ENCODE measurements at places on chromosomes 2 and 18. TPM values are rescaled to one million over a fixed set of nuclear protein-coding genes. Genes with fewer than 3 reads are reported as not detected.

FOXD4L1 gene
- not detected for total RNA-seq

CYBRD1 gene
- total RNA-seq, result 1.3 TPM

PAX8 gene
- 1.4 TPM for total RNA-seq

SDC1 gene
- not detected for total RNA-seq

ALPG gene
- not detected for total RNA-seq

DNA sequence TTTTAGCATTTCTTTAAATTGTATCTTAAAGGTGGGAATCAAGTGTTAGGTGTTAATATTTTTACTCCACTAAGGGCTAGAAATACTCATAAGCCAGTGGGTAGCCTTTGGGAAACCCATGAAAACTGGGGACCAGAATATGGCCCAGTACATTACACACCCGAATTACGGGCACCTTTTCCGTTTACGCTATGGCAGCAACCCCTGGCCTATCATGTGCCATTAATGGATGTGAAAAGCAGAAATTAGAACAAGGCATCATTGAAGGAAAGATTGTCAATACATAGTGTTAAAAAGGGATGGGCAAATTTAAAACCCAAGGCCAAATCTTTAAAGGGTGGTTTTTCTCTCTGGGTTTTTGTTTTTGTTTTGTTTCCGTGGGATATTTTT, 781 bp downstream of the FARP2 start:
- DNase-seq, result no peak

DNA sequence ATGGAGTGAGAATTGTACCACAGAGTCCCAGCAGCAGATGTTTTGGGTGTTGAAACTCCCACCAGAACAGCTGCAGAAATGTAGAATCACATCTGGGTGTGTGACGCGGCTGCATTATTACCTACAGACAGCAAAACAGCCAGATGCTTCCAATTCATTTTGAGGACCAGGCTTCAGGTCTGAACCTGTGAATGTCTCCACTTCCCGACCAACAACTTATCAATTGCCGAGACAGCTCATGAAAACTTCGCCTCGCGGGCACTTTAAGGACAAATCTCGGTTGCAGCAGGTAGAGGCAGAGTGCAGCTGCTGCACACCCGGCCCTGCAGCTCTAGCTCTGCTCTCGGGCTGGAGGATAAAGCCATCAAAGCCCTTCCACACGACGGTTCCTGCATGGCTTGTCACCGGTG, 202.0 kb downstream of the HRH4 start:
- DNase-seq, result no peak

- DNase-seq, result no peak
Observed at GRCh38 chr2:10381997-10382353, 66.2 kb downstream of the ODC1 start.

GRCh38 chr2:81589406-81589805, 1284.9 kb upstream of the LRRTM1 start:
- no peak for DNase-seq

DNA sequence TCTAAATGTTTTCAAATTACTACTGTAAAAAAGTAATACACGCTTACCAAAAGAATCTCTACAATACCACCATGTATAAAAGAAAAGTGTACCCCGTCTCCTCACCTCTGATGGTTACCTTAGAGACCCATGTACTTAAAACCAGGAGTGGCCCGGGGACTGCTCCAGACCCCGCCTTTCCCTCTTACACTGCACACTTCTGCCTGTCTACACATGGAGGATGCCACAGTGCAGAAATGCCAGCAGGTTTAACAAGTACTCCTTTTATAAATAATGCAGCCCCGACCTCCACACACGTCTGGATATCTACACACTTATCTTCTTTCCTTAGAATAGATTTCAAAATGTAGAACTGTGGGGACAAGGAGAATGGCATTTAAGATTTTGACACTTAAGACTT, 5.3 kb downstream of the HDAC4 start:
- DNase-seq, result no peak

GRCh38 chr2:28488858-28489575, 6.8 kb upstream of the PLB1 start:
- DNase-seq, result no peak

DNA sequence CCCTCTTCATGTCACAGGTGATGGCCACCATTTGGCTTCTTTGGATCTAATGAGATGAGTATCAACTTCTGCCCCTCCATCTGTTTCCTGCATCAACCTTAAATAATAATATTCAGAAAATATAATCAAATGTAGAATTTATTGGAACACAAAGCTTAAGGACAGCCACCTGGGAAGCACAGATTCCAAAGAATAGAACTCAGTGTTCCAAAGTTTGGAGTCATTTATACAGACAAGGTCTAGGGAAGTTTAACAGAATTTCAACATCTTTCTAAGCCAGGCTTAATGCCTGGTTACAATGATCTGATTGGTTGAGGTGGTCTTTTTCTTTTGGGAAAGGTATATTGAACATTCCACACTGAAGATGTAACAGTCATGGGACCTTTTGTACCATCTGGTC, 218.0 kb upstream of the PIEZO2 start:
- DNase-seq, result no peak

DNA sequence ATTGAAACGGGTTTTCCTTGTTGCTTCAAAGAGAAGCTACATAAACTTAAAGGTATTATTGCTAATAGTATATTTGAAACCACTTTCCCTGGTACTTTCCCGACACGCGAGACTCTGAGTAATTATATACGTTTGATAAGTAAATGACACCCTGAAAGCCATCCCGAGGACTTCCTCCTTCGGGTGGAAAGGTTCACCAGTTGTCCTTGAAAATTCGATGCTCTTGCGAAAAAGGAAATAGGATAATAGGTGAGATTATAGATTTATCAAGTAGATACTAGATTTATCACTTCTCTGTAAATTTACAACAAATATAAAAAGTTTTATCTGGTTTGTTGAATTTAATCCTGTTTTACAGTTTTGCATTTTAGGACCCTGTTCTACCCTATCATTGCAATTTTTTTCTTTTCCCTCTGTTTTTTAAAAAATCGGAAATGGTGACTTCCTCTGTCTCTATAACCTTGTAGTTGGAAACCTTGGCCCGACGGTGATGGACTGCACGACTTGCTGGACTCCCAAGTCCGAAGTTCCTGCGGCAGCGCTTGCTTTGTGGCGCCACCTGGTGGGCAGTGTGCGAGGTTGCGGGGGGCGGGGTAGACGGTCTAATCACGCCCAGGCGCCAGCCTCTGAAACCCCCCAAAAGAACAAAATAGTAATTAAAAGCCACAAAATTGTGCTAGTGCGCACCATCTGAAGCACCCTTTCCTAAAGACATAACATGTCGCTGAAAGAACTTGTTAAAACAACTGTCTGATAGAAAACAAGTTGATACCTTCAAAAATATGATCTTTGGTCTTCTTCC, 972 bp upstream of the DLX2 start:
- DNase-seq, result peak; percentile 60

DNA sequence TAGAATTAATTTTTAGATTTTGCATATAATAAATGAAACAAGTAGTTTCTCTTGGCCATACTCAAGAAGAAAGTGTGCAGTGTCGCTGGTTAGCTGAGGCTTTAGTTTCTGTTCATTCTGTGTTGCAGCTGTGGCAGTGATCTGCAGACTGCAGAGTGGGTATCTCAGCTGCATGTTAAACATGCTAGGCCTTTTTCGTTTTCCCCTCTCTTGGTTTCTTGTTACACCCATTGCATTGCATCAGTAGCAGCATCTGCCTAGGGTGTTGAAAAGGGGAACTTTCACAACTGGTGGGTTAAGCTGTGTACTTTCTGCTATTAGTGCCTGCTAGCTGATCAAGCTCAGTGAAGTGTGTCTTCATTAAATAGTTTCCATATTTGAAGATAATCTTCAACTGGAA, 51.3 kb downstream of the ACSL3 start:
- no peak for DNase-seq

Data from T-helper 17 cell (primary cell).